ENCODE measurements at places on chromosomes 6 and 20.
A peak's percentile ranks its signal among the peaks of the same experiment; 100 is the strongest.

DNA sequence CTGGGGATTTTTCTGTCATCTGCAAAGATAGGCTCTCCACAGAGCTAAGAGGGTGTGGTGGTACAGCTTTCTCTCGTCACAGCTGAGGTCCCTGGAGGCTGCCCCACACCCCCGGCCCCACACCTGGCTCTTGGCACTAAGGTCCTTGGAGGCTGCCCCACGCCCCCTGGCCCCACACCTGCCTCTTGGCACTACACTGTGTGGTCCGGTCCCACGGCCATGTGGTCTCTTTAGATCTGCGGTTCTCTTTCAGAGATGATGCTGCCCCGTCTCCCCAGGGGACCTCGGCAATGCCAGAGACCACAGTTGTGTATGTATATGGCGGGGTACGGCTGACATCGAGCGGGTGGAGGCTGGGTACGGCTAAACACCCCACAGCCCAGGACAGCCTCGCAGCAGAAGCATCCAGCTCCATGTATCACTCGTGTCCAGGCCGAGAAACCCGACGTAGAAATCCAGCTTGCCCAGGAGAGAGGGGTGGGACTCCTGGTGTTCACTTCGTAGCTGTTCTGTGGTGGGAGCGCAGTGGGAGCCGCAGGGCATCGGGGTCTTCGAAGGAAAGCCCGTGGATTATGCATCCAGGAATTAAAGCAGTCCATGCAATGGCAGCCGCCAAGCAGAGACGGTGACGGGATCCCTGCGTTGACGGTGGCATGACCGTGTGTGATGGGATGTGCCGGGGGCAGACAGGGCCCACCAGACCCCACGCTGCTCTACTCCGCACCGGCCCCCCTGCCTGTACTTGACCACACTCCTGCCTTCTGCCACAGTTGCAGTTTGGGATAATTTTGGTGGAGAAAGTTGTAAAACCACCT is 292.1 kb downstream of the CDH4 start:
- no peak for DNase-seq

GRCh38 chr6:154222716-154223115 is 133.9 kb downstream of the IPCEF1 start:
- no peak for DNase-seq

DNA sequence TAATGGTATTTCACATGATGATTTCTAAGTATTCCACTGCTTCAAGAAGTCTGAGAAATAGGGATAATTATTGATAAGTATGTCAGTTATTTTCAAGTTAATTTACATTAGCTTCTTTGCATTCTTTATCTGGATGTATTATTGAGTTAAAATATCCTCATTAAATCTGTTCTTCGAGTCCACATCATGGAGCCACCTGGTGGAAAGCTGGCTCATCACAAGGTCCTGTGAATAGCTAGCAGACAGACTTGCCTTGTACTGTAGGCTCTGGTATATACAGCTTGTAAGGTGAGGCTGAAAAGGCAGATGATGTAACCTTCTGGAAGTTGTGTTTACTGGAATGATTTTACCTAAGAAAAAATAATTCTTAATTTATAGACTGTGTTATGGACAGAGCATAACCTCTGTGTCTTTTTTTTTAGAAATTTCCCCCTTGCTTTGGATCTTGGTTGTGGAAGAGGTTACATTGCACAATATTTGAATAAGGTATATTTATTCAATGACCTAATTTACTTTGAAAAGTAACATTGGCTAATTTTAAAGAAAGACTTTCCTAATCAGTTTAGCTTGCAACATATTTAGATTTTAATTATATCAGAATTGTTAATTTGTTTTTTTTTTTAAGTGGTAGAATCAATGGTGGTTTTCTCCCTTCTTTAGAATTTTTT is 3.5 kb downstream of the NDUFAF5 start:
- DNase-seq: peak; percentile 1

DNA sequence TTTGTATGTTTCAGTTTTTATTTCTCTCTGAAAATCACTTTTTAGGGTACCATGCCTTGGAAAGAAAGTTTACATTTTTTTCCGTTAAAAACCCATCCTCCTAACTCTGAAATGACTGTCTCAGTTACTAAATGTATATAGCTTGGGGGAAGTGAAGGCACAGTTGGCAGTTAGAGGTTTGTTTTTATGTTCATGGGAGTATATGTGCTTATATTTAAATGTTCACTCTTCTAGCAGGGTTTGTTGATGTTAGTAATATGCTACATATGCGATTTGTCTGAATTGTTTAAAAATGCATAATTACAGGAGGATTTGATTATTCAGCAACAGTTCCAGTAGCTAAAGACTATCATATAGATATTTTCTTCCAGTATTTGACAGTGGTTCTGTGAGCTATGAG is 31.1 kb downstream of the CDKAL1 start:
- DNase-seq: no peak

- no peak for DNase-seq
These were observed 85.1 kb upstream of the ESR1 start for GRCh38 chr6:151722342-151722741.

DNA sequence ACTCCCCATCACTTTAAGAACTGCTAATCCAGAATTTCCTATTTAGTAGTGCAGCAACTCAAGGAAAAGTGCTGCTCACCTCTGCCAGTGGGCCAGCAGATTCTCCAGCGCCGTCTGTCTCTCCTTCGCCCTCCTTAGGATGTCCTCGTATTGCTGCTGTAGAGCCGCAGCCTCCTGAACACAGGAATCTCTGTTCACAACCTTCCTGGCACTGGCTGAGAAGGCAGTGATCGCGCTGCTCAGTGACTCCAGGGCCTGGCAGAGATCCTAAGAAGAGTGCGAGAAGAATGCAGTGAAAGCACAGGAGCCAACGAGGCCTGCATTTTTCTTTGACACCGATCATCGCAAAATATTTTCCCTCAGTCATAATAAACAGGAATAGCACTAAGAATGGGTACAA is 209.0 kb downstream of the SYNE1 start:
- no peak for DNase-seq

GRCh38 chr20:44021900-44022299 is 107.2 kb downstream of the TOX2 start:
- no peak for DNase-seq

DNA sequence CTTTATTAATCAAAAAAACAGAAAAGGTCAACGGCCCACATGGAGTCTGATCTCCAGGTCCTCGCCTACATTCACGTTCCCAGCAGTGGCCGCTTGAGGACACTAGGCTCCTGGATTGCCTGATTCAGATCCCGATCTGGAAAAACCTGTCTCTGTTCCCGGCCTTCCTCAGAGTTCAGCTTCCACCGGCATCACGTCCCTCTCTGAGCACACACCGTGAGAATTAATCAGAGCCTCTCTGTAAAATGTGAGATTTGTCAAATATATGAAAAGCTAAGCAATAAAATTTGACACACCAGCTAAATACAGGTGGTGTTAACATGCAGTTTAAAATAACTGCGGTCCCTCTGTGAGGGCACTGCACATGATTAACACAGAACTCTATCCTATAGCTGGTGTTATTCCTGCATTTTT is 122.8 kb upstream of the COL21A1 start:
- DNase-seq: no peak

DNA sequence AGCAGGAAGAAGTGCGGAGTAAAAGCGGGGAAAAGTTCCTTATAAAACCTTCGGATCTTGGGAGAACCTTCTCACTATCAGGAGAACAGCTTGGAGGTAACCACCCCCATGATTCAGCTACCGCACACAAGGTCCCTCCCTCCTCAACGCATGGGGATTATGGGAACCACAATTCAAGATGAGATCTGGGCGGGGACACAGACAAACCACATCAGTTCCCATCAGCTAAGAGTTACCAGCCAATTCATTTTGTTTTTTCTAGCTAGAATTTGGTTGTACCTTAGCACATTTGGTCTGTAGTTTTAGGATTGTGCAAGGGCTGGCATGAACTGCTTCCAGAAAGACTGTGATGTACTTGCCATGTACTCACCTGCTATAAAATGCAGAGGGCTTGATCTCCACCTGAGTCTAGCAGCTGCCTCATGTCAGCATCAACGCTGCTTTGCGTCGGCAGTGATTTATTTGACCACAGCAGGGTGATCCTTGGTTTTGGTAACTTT is 94.7 kb upstream of the SLC2A12 start:
- no peak for DNase-seq

DNA sequence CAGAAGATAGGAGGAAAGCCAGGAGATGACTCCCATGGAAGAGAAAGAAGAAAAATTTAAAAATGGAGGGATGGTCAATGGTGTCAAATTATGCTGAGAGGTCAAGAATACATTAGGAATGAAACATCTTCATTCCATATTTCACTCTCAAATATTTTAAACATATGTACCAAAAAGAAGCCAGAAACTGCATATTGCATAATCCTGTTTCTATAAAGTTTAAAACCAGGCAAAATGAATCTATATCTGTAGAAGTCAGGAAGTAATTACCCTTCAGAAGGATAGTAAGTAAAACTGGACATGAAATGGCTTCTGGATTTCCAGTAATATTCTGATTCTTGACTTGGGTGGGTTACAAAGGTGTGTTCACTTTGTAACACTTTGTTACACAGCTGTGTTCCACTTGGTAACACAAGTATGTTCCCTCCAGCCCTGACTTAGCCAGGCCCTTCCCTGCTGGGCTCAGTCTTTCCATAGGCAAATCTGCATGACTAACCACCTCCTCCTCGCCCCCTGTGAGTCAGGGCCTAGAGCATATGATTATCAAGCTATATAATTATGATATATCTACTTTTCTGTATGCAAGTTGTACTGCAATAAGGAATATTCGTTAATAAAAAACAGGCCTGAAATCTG is 20.2 kb upstream of the C6orf141 start:
- no peak for DNase-seq

GRCh38 chr6:133648581-133648980 is 240.3 kb upstream of the TCF21 start:
- DNase-seq: no peak

DNA sequence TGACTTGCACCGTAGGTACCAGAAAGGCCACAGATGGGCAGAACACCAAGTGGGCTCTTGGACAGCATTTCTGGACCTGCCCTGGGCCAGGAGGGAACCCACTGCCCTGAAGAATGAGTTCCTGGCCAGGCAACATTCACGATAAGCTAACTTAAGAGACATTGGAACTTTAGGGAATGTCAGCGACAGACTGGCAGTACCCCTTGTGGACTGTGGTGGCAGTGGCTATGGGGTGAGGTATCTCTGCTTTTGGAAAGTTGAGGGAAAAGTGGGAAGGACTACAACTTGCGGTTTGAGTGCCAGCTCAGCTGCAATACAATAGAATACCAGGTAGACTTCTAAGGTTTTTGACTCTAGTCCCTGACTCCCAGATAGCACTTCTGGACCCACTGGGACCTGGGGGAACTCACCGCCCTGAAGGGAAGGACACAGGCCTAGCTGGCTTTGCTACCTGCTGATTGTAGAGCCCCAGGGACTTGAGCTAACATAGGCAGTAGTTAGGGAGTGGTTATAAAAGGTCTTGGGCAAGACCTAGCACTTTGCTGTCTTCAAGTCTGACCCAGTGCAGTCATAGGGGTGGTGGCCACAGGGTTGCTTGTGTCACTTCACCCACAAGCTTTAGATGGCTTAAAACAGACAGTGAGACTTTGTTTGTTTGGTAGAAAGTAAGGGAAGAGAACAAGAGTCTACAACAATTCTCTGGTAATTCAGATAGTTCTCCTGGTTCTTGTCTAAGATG is 617.6 kb downstream of the COL12A1 start:
- DNase-seq: no peak

- DNase-seq: peak; percentile 66
These were observed 69.8 kb upstream of the PRSS16 start for GRCh38 chr6:27177485-27178406.

DNA sequence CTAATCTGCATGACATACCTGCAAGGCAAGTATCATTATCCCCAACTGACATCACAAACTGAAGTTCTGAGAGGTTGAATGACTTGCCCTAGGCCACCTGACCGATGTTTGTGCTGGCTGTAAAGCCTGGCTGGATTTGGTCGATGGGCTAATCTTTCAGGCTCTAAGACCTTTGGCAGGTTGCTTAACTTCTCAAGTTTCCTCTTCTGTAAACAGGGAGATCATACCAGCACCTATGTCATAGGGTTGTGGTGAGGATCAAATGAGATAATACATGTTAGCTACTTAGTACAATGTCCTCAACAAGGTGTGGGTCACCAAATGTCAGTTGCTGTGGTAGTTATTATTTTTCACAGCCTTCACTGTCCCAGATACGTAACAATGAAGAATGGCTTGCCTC is 14.2 kb downstream of the ANKRD66 start:
- no peak for DNase-seq

DNA sequence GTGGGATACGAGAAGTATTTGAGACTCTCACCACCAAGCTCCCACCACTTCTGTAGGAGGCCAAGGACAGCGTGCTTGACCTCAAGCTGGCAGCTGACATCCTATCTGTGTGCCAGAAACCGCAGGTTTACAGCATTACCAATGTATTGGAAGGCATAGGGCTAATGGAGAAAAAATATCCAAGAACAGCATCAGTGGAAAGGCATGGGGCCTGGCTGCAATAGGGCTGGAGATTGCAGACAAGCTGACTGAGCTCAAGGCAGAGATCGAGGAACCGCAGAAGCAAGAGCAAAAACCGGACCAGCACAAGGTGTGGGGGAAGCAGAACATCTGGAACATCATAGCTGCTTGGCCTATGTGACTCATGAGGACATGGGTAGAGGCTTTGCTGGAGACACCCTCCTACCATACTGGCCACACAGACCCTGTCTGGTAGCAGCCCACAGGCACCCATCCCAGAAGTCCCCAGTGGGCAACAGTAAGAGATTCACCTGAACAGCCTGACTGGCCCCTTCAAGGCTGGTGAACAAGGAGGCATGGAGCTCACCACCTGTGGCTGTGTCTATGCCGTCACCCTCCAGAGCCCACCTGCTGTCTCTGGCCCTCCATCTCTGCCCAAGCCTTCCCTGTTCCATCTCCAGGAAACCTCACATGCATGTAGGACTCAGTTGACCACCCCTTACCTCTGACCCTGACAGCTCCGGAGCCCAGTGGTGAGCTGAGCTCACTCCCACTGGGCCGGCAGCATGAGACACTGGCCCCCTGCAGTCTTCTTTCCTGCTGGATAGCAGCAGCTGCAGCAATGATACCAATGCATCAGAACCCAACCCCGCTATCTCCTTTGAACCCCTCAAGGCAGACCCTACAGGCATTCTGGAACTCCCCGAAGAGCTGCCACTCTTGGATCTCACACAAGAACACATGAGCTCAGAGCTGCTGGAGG is 171.1 kb downstream of the KIF6 start:
- DNase-seq: no peak

DNA sequence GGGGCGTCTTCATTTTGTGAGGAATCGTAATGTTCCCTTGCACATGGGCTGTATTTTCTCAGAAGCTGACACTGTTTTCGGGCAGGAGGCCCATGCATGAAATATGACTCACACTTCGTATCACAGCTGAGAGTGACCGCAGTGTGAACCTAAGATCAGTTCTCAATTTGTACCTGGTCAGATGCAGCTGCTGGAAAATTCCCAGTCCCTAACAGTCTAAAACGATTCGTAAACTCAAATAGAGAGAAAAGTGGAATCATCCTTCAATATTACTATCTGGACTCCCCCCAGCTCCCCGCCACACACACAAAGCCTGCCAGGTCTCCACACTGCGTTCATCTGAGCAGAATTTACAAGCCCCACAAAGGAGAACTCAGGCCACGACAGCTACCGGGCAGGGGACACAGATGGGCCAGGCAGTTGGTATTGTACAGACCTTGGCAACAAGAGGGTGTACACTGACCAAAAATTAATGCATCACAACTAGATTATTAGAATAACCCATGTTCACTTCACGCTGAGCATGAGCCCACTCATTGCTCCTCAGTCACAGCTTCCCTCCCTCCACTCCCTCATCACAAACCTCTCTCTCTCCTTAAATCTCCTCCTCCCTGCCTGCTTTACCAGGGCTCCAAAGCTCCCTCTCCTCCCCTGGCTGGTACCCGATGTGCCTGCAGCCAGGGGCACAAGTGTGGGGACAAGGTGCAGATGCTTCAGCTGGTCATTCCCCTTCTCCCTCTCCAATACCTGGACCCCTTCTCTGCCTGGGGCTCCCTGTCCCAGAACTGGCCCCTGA is 488.4 kb downstream of the PREX1 start:
- DNase-seq: no peak
